ENCODE measurements at places on chromosomes 7 and 10.

GRCh38 chr7:99242682-99243081 is 30.0 kb upstream of the MYH16 start:
- DNase-seq, result no peak

- no peak for DNase-seq
Observed at GRCh38 chr10:5981529-5981928, 4.2 kb upstream of the IL15RA start.

GRCh38 chr7:113922049-113922448 is 3.2 kb upstream of the PPP1R3A start:
- no peak for DNase-seq

DNA sequence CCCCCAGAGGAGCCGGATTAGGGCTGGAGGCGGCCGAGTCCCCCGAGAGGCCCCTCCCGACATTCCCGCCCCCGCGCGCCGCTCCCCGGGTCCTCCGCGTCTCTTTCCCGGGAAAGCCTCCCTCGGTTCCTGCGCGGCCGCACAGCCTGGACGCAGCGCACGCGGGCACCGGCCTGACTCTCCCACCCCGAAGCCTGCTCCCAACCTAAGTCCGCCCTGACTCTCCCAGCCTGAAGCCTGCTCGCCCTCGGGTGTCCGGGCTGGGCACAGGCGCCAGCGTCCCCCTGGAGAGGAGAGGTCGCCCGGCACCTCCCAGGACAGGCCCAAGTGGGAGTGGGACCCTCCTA is 441 bp upstream of the VENTX start:
- DNase-seq, result no peak

- no peak for DNase-seq
Observed at GRCh38 chr10:110192552-110192951, 14.9 kb upstream of the MXI1 start.

DNA sequence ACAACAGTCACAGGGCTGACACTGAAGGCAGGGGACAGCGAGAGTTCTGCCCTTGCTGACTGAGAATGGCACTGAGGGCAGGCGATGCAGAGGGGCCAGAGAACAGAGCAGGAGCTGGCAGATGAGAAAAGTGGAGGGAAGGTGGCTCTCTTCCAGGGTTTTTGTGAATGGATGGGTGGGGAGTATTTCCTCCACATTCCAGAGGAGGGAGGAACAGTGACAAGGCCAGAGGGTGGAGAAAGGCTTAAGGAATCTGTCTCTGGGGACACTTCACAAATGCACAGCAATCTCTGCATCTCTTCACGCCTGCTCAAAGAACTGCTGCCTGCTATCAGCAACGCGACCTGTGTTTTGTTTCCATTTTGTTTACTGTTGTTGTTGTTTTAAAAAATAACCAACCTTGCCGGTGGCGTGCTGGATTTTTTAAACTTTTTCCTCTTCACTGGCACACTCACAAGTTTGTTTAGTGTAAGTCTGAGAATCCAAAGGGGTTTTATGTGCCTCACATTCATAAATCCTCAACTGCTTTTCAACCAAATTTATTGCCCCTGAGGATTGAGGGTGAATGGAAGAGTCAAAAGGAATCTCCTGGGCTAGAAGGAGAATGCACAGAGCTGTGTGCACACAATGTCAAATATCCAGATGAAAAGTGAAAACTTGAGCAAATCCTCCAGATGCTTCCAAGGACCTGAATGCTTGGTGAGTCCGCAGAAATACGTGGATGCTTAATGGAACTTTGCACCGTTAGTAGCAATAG is 129.3 kb downstream of the GLI3 start:
- no peak for DNase-seq

- DNase-seq, result no peak
Observed at GRCh38 chr7:150379441-150380379, 580 bp downstream of the ZNF775 start.

- DNase-seq, result no peak
Observed at GRCh38 chr7:47479821-47480575, 101.9 kb downstream of the TNS3 start.

DNA sequence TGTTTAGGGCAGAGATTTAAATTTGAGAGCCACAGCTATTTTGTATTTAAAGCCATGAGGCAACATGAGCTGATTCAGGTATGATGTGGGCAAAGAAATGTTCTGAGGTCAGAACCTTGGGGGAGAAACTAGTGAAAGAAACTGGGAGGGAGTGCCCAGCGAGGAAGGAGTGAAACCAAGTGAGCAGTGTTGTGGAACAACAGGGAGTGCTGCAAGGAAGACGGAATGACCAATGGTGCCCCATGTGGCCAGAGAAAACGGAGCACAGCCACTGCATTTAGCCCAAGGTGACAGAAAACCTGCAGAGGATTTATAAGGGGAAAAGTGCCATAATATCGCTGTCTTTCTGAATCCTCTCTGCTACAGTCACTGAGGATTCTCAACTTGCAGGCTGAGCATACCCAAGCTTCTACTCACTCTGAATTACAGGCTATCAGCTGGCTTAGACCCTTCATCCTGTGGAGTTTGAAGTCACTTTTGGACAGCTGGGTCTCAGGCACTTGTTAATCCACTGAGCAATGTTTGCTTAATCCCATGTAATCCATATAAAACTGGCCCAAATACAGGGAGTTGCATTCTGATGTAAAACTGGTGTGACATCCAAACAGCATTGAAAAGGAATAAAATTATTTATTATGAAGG is 777.3 kb downstream of the CCSER2 start:
- no peak for DNase-seq

DNA sequence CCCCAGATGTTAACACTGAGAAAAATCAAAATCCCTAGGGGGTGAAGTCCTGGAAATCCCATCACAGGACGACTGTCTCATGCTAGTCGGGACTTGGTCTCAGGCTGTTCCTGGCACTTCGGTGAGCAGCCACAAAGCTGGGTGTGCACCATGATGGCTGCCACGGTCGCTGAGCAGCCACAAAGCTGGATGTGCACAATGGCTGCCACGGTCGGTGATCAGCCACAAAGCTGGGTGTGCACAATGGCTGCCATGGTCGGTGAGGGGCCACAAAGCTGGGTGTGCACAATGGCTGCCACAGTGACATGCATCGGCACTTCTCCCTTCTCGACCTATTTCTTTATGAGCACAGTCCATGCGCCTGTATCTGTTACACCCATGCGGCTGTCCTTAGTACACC is 505.1 kb downstream of the TCERG1L start:
- DNase-seq, result no peak

GRCh38 chr7:120729245-120729644 is 128.7 kb downstream of the TSPAN12 start:
- no peak for DNase-seq

DNA sequence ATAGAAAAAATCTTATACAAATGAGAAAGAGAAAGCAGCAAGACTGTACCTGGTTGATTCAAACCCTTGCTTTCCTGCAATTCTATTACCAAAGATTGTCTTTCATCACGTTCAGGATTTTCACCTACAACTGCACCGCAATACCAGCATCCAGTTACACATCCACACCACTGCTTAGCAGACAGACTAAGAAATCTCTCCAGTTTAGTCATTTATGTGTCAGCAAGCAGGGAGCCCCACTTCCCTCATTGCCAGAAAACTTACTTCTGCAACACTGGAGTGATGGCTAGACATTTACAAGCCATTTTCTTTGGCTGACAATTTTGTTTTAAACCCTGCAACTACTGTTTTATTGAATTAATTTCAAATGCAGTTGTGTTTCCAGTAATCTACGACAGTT is 359.6 kb upstream of the MEOX2 start:
- no peak for DNase-seq

DNA sequence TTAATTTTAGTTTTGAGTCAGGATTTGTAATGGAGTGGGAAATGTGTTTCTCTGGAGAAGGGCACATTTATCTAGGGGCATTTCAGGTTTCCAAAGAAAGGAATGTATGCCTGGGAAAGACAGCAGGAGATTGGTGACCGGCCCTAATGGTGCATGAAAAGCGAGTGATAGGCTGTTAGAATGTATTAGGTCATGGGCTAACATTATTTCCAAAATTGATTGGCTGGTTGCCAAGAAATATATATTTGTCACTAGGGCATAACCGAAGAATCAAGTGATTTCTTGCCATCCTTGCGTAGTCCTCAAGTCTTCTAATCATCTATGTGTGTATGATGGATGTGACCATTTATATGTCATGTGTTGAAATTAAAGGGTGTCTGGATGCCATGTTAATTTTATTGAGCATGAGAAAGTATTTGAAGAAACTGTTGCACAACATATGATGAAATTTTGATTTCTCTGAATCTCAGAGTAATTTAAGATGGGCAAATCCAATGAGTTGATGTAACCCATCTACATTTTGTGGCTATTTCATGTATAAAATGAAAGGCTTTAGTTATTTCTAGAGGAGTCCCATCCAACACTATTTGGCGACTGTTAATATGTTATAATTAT is 248.4 kb downstream of the BMPER start:
- no peak for DNase-seq

GRCh38 chr10:5550621-5551530 is 26.1 kb downstream of the CALML3 start:
- DNase-seq, result no peak
